Renal pelvis (tissue), 12 donors: ENCODE measurements at places on chromosomes 13 and 19.
A peak's percentile ranks its signal among the peaks of the same experiment; 100 is the strongest.

- DNase-seq, result no peak
Measured at GRCh38 chr13:24625870-24626849, 54.0 kb upstream of the ATP12A start.

- no peak for DNase-seq
Measured at GRCh38 chr13:98313023-98313921, 136.2 kb upstream of the RNF113B start.

GRCh38 chr13:91119643-91120042, 227.8 kb upstream of the MIR17HG start:
- DNase-seq, result no peak

DNA sequence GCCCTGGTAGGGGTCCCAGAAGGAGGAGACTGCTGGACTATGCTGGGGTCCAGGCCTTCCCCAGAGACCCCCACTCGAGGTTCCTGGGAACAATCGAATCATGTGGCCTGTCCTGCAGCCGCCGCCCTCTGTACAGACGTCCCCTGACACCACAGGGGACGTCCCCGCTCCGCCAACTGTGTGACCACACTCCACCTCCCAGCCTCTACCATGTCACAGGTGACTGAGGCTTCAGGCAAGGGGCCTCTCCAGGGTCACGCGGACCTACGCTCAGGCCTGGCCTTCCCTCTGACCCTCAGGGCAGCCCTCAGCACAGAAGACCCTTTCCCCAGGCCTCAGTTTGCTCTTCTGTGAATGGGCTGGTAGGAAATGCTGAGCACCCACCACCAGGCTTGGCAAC, 13.1 kb upstream of the TMEM161A start:
- DNase-seq, result no peak

DNA sequence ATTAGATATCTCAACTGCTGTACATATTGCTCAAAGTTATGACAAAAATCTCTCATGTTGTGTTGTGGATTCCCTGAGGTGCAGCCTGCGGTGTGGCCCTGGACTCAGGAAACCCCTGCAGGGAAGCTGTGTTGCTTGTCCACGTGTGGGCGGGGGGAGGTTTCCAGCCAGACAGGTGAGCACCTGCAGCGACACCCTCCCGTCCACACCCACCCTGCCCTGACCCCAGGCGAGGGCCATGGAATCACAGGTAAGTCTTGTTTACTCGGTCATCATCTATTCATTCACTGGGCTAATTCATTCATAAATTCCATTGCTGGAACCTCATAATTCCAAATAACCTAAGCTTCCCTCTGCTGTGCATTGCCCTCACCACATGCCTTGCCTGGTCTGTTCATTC, 14.1 kb downstream of the PLPP2 start:
- DNase-seq, result no peak

DNA sequence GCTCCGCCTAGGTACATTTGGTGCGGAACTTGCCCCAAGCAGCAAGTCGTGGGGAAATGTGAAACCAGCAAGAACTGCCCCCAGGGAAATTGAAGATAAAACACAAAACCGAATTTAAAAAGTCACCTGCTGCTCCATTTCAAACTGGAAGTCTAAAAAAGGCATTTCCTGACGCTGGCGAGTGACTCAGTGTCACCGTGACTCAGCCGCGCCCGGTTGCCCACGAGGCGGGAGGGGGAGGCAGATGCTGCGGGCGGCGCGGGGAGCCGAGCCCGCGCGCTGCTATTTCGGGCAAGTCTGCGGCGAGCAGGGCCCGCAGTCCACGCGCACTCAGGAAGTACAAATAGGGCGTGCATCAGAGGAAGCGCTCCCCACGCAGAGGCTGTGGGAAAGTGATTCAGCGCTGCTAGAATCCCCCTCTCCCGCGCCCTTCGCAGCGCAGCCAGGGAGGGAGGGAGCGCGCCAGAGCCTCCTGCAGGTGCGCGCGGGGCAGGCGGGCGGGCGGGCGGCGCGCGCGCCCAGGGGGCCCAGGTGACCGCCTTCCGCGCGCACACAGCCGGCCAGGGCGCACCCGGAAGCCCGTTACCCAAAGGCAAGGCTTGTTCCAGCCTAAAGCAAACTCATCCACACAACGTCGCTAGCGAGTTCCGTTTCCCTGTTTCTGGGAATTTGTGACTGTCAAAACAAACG, 168.8 kb downstream of the COL4A1 start:
- peak; percentile 42 for DNase-seq

DNA sequence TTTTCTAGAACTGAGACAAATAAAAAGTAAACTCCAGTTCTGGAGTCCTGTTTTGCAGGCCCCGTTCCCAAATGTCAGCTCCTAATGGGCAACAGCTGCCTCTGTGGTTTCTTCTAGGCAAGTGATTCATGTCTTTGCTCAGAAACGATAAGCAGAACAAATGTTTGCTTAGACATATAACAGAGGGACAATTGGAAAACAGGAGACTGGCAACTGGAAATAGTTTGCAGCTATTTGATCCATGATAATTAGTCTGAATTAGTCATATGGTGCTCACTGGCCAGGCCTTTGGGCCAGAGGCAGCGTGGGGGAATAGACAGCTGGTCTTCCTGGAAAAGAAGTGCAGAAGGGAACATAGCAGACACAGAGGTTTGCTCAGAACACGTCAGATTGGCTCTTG, 29.2 kb upstream of the TSHZ3 start:
- peak; percentile 60 for DNase-seq

DNA sequence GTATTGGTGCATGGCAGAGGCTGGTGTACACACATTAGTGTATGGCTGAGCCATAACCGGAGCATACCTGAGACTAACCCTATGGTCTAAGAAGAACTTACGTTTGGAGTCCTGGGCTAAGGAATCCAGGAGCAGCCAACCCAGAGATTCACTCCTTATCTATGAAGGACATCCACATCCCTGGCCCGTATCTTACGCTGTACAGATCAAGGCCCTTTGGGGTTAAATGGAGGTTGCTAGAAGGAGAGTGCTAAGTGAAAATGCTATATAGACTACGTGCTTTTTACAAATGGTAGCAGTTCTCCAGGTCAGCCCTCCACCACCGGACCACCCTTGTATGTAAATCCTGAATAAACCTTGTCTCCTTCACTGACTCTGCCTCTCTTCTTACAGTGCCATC, 1.9 kb upstream of the SUGT1 start:
- no peak for DNase-seq

DNA sequence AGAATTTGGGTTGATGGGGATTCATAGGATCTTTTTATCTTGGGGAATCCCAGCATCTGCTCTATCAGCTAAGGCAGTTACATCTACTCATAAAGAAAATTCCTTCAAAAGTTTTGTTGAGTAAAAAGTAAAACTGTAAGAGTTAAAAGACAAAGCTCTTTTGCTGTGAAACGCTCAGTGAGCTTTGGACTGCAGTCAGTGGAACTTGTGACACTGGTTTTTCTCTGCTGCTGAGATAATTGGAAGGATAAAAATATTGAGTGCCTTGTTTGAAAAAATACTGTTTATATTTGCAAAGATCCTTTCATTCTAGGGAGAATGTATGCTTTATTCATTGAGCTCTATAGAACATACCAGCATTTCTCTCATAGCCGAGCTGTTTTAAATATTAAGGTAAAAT, 5.3 kb downstream of the NAXD start:
- DNase-seq, result no peak

- no peak for DNase-seq
Measured at GRCh38 chr13:85347251-85347650, 452.0 kb downstream of the SLITRK6 start.

- DNase-seq, result peak; percentile 28
Measured at GRCh38 chr13:93309886-93310523, 83.4 kb downstream of the GPC6 start.

DNA sequence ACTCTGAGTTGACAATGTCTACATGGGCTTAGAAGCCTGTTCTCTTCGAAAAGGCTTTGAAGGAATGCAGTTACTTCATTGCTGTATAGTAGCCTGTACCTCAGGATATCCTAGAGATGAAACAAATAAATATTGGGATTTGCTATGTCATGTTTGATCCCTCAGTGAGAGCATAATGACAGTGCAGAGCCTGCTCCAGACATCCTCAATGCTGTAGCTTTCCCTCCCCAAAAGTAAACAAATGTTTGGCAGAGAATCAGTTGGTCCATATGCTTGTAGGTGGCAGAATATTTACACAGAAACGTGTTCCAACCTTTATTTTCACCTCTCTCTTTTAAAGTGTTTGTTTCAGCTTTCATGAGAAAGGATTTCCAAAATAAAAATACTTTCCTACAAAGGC, 515.3 kb upstream of the SGCG start:
- no peak for DNase-seq

DNA sequence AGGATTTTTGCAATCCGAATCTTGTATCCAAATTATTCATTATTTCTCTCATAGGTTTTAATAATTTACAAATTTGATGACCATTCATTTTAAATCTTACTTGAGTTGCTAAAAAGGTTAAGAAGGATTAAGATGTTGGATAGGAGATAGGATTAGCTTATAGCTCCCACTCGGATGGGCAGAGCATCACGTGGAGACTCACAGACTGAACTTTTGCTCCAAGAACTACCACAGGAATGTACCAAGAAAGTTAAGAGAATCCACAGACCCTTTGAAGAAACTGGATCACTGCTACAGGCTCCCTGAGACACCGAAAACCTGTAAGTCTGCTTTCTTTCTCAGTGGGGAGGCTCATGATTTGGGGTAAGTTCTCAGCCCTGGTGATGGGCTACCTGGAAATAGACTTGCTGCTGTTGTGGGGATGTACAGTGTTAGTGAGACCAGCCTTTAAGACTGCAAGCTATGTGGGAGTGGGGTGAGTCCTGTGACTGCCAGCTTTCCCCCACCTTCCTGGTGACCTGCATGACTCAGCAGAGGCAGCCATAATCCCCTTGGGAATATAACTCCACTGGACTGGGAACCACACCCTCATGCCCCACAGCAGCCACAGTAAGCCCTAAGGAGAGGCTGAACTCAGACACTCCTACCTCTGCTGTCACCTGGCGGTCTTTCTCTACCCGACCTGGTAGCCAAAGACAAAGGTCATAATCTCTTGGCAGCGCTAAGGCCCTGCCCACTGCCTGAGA, 1458.0 kb downstream of the OLFM4 start:
- DNase-seq, result no peak
